Ovary (tissue), 10 donors: ENCODE measurements at places on chromosomes 12 and 14.

DNA sequence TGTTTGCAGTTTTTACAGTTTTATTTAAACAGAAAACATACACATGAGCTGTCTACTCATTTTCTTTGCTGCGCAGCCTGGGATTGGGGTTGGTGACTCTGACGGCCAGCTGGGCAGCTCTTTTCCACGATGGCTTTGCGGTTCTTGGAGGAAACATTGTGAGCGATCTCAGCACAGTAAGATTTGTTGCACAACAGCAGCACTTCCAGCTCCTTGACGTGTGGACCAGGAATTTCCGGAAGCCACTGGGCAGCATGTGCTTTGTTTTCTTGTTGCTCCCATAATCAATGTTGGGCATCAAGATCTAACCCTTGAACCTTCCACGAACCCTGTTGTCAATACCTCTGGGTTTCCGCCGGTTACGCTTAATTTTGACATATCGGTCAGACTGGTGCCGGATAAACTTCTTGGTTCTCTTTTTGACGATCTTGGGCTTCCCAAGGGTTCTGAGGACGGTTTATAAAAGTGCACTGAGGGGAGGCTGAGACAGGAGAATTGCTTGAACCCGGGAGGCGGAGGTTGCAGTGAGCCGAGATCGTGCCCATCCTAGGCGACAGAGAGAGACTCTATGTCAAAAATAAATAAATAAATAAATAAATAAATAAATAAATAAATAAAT lies 21.8 kb downstream of the FKBP11 start:
- DNase-seq, result no peak

- DNase-seq, result no peak
Measured at GRCh38 chr12:1481326-1481725, 113.1 kb downstream of the FBXL14 start.

DNA sequence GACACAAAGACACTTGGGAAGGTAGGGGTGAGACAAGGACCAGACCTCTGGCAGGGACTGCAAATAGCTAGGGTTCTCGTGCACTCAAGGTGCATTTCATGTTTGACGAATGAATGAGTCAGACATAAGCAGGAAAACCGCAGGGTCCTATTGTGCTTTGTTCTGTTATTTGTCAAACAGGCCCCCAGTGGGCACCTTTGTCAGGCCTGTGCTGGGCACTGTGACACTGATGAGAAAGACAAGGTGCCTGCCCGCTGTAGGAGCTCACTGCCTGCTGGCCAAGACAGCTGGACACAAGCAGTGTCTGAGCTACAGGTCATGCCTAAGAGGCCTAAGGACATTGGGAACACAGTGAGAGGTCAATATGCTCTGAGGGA lies 2.3 kb downstream of the OTUB2 start:
- no peak for DNase-seq

DNA sequence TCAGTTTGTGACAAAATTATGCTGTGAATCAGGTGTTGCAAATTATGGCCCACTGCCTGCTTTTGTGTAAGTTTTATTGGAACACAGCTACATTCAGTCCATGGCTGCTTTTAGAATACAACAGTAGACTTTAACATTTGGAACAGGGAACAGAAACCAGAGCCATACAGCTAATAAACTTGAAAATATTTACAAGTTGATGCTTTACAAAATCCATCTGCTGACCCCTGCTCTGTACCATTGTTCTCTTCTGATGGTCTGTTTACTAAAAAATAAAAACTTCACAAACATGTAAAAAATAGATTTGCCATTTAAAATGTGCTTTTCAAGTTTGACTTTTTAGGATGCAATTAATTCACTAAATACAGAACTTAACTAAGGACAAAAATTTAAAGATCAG lies 20.8 kb downstream of the PSMA3 start:
- DNase-seq, result no peak

DNA sequence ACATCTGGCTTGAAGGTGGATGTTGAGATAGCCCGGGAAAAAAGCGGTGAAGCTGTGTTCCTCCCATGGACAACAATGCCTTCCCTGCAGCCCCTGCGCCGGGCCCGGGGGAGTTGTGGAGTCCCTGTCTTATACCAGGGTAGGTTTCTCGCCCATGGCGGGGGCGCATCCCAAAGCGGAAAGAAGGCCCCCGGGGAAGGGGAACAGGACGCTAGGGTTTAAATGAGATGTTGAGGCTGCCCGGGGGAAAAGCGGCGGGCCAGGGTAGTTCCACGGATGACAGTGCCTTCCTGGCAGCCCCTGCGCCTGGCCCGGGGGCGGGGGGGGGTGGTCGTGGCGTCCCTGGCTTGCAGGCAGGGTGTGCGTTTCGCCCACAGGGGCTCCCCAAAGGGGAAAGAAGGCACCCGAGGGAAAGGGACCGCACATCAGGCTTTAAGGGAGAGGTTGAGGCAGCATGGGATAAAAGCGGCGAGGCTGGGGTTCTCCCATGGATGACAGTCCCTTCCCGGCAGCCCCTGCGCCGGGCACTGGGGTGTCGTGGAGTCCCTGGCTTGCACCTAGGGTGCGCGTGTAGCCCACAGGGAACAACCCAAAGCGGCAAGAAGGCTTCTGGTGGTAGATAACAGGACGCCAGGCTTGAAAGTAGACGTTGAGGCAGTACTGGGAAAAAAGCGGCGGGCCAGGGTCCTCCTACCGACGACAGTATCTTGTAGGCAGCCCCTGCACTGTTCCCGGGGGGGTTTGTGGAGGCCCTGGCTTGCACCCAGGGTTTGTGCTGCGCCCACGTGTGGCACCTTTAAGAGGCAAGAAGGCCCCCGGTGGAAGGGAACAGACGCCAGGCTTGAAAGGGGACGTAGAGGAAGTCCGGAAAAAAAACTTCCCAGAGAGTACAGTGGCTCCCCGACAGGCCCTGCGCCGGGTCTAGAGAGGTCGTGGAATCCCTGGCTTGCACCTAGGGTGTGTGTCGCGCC lies 160.8 kb upstream of the ALG10B start:
- no peak for DNase-seq

- DNase-seq, result no peak
Measured at GRCh38 chr12:96094201-96094600, 58.8 kb upstream of the LTA4H start.

- no peak for DNase-seq
Measured at GRCh38 chr12:130110914-130111313, 51.4 kb upstream of the FZD10 start.

GRCh38 chr14:98931911-98932310 lies 340.1 kb downstream of the BCL11B start:
- DNase-seq, result no peak

- no peak for DNase-seq
Measured at GRCh38 chr14:69133206-69134125, 19.5 kb downstream of the DCAF5 start.

GRCh38 chr14:104370256-104370870 lies 209.2 kb upstream of the C14orf180 start:
- no peak for DNase-seq

DNA sequence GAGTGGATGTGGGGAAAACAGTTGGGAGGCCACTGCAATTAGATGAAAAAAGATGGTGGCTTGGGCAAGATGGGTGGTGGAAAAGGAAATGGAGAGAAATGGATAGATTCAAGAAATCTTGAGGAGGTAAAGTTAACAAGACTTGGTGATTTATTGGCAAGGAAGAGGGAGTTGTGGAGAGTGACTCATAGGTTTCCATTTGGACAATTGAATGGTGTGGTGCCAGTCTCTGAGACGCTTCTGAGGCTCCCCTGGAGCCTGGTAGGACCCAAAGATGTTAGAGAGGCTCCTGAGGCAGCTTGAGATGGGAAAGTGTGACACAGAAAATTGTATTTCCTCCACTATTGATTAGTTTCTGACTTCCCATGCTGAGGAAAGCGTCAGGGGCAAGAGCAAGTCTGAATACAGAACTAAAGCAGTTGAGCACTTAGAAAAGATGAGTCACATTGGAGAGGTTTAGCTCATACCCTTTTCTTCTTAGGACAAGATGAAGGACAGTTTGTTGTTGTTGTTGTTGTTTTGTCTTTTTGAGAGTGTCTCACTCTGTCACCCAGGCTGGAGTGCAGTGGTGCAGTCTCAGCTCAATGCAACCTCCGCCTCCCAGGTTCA lies 4.5 kb downstream of the PRPF40B start:
- no peak for DNase-seq

GRCh38 chr12:131927110-131928079 lies 1.7 kb upstream of the PUS1 start:
- DNase-seq, result peak; percentile 66

DNA sequence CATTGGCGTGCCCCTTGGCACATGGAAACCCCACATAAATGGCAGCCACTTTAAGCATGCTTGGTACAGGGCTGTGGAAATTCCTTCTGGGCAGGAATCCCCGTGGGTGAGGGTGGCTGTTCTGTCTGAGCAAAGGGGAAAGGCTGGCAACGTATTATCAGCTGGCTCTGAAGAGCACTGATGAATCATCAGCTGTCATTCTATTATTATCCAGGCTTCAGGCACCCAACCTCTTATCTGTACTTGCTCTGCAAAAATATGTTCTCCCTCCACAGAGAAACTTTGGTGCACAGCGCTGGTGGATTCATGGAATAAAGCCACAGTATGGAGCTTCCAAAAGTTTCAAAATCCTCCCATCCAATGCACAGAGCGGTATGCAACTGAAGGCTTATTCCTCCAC lies 167.1 kb downstream of the TBX5 start:
- no peak for DNase-seq

DNA sequence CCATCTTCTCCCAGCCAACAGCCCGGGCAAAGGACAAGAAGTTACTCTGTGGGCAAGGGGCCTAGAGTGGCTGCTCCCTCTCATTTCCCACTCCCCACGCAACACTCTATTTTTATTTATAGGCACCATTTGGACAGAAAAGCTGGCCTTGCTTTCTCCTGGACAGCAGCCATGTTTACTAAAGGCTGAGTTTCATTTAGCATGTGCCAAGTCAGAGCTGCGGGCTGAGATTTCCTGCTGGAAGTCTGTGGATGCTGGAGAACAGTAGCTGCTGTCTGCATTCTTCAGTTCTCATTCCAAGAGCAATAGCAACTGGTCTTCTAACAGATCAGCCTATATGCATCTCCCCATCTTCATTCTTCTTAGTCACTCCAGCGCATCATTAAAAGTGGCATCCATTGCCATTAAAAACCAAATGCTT lies 8.3 kb downstream of the COL2A1 start:
- peak; percentile 56 for DNase-seq

DNA sequence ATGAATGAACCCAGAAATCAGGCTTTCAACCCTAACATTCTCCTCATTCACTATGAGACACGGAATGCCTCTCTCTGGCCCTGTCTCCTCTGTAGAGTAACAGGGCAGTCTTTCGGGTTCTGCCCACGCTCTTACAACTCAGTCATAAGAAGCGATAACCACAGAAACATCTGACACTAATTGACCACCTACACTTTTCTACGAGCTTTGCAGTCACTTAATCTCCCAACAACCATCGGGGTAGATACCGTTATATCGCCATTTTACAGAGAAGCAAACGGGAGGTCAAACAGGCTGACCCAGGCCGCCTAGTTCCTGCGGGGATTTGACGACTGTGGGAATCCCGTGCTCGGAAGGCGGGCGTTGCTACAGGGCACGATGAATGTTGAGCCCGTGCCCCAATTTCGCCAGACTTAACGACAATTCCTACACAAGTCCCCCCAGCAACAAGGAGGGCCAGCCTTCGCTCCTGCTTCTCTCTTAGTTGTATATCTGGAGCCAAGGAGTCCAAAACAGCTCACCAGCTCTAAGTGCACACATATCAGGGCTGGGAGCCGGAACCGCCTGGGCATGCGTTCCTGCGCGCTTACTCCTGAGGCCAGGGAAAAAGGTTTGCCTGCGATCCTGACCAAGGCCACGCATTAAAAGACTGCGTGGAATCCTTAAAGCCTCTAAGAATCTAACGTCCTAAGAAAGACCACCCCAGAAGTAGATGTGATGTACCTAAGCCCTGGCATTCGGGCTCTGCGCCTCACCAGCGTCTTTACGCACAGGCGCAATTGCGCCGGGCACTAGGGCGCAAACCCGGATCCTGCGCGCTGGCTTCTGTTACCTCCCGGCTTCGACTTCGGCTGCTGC lies 38.7 kb upstream of the TBX5 start:
- no peak for DNase-seq

DNA sequence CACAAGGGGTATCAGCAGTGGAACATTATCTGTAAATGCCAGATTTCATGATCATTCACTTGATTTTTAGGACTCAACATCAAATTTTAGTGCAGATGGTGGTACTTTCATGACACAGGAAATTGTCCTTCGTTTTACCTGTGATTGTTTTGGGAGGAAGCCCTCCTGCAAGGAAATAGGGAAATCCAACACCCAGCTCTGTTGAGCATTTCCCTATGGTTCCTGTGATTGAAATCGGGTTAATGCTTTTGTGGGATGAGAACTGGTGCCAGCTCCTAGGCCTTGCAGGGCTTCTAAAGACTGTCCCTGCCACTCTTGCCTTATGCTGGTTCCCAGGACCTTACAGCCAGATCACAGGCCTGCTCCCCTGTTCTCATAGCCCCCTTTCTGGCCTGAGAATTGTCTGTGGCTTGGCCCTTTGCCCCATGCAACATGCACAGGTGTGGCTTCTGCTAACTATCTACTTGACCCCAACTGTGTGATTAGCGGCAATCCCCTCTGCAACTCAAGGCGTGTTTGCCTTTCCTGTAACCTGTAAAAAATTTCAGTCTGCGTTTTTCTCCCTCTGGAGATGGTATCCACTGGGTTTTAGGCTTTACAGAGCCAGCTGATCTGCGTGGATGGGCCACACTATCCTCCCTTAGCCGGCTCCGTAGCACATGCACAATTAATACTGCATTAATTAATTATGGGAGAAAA lies 112.5 kb downstream of the ETV6 start:
- DNase-seq, result no peak

GRCh38 chr14:67517083-67517482 lies 16.0 kb upstream of the PLEKHH1 start:
- DNase-seq, result no peak

DNA sequence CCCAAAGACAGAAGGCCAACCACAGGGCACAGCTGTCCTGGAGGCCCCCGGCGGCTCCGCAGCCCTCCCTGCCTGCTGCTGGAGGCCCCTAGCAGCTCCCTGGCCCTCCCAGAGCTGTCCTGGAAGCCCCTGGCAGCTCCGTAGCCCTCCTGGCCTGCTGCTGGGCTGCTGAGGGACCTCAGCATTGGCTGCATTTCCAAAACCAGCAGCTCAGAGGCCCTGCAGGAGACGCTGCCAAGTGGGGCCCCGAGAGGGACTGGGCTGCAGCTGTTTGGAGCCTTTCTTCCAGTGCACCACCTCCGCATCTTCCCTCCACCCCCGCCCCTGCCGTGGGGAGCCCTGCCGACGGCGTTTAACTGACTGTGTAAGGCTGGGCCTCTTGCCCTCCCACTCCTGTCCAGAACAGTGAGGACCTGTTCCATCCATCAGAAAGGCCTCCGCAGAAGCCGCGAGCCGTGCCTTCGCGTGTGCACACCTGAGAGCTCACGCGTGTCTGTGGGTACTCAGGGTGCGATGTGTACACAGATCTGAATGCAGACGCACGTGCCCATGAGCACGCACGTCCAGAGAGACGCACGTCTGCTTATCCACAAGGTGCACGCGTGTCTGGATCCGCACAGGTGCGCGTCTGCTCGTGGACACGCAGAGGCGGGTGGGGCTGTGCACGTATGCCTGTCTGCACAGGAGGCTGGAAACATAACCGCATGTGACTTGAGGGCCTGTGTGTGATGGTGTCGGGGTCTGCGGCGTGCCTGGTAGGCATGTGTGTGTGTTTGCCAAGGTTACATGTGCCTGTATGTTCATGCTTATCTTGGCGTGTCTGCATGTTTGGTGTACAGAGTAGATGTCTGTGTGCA lies 57.0 kb upstream of the FBRSL1 start:
- DNase-seq, result peak; percentile 47
